Germinal center (tissue), 1 donor: ENCODE measurements at places on chromosomes 12 and 14.

- no peak for DNase-seq
Observed at GRCh38 chr14:94961386-94962165, 191.7 kb upstream of the GSC start.

DNA sequence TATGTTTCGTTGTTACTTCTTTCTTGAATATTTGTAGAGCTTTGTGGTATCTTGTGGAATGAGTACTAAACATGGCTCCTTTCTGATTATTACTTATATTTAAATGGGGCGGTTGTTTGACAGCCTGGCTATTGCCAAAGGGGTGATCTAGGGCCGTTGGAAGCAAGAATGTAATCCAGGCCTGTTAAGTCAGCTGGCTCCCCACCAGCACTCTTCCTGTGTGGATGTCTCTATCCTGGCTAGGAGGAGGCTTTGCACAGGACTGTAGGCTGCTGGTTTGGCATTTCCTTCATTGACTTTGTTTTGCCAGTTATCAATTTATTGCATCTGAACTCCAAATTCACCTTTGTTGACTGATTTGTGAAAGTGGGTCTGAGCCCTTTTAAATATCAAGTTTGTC, 5.6 kb downstream of the FAM234B start:
- DNase-seq: no peak

DNA sequence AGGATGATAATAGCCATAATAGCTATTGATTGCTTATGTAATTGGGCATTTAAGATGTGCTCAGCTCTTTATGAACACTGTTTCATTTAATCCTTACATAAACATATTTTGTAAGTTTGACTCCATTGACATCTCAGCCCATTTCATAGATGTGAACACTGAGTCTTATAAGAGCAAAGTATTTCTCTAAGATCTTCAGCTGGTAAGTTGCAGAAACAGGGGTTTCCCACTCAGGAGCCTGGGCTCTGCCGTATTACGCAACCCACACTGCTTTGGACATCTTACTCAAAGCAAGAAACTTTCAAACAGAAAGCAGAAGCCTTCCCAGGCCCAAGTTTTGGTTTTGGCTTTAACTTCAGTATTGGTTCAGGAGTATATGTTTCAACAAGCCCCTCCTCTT, 705.1 kb downstream of the MED13L start:
- no peak for DNase-seq

- no peak for DNase-seq
Observed at GRCh38 chr12:18153826-18154225, 63.8 kb upstream of the RERGL start.

DNA sequence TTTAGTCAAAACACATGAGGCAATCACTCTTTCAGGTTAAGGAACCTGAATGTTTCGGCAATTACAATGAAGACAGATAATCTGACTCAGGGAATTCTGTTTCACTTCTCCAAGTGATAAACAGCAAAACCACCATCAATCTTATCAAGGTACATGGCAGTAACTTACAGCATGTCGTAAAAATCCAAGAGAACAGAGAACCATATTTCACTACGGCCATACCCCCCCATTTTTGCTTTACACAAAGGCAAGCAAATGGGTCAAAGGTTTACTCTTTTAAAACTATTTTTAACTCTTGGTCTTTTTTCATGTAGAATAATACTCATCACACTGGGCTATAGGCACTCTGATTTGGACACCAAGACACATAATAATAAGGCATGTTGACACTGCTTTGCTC, 102.4 kb downstream of the PPM1H start:
- DNase-seq: no peak

DNA sequence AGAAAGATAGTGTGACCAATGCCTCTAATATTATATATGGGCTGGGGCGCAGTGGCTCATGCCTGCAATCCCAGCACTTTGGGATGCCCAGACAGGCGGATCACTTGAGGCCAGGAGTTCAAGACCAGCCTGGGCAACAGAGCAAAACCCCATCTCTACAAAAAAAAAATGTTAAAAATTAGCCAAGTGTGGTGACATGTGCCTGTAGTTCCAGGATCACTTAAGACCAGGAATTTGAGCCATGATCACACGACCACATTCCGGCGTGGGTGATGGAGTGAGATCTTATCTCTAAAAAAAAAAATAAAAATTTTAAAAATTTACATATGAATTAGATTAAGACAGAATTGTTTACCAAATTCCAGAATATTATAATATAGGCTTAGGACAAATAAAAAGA, 12.0 kb downstream of the TM7SF3 start:
- DNase-seq: no peak

GRCh38 chr14:70622111-70622712, 19.5 kb upstream of the TTC9 start:
- peak; percentile 61 for DNase-seq

GRCh38 chr14:39474416-39474911, 42.2 kb upstream of the FBXO33 start:
- no peak for DNase-seq

DNA sequence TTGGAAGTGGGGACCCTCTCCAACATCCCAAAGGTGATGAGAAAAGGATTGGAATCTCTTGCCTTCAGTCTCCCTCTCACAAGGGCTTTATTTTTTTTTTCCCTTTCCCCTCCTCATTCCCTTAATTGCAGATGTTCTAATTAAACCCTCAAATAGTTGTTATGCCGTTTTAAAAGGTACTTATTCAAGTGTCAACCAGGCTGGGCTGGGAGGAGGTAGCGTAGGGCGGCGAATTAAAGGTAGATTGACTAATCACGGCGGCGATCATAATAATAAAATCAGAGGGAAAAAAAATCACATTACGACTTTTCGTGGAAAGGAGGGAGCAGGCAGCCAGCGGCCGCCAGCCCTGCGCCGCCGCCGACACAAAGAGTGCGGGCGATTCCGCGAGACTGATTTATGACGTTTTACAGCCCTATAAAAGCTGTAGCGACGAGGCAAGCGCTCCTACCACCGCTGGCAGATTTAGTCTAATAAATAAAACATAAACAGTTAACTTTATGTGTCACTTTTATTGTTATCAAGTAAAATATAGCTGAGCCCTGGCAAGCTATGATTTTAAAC, 1.7 kb upstream of the HOXC4 start:
- no peak for DNase-seq

DNA sequence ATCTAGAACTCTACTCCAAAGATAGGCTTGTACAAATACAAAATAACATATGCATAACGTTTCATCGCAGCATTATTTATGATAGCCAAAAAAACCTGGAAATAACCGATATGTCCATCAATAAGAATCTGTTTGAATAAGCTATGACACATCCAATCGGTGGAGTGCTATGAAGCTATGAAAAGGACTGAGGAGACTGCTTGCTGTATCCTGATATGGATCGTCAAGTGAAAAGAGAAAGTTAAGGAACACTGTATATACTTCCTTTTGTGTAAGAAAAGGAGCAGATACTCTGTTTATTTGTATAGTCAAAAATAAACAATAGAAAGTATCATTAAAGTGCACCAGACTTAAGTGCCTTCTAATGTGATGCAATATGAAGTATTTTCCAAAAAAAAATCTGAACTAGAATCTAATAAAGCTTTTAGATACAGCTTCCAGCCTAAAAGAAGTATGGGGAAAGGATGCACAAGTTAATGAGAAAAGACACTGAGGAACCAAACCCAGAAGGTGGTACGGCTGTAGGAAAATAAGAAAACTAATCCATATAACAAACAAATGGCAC, 645 bp upstream of the KLHDC1 start:
- no peak for DNase-seq

DNA sequence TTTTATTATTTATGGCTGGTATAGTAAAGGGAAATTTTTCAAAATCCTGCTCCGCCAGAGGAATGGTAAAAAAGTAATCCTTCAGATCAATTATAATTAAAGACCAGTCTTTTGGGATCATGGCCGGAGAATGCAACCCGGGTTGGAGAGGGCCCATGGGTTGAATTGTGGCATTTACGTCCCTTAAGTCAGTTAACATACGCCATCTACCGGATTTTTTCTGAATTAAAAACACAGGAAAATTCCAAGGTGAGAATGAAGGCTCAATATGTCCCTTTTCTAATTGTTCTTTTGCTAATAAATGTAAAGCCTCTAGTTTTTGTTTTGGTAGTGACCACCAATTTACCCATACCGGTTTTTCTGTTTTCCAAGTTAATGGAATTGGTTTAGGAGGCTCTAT, 602.8 kb downstream of the ALG10 start:
- DNase-seq: no peak

DNA sequence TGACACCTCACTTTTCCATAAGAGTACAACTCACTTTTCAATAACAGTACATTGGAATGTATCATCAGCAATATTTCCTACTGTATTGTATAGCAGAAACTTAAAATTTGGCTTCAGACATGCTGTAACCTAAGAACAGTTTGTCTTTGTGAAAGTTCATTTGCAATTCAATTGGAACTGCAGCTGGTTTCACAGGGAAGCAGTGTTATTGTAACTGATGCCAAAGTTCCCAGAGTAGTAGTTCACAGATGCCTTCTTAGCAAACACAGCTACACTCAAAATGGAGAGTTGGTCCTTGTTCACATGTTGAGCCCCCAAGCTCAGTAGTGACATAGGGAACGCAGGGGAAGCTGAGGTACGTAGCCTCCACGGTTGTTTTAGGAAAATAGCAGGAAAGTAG, 23.3 kb downstream of the PPP1R36 start:
- DNase-seq: no peak

DNA sequence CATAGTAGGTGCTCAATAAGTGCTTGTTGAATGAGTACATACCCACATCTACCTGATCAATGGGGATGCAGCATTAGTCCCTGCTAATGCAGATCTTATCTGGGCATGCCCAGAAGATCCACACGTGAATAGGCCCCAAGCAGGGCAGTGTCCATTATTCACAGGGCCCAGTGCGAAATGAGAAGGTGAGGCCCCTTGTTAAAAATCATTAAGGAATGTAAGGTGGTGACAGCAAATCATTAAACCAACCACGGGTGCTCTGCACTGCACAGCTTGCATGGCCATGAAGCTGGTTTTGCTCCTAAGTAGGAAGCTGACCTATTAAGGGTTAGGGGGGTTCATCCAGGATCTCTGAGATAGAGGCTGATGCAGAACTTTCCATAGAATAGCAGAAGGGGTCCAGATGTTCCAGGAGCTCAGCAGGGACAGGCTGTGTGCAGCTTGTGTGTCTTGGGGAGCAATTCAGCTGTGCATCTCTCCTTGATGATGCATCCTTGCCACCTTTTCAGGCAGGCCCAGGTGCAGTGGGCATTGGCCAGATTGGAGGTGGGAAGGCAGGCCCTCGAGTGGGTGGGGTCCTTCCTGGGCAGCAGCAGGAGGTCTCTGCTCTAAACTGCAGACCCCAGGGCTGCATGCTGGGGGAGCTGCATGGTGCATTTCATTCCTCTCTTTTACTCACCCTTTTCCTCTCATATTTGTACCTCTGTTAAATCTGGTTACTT, 231.3 kb upstream of the PWP1 start:
- DNase-seq: no peak

DNA sequence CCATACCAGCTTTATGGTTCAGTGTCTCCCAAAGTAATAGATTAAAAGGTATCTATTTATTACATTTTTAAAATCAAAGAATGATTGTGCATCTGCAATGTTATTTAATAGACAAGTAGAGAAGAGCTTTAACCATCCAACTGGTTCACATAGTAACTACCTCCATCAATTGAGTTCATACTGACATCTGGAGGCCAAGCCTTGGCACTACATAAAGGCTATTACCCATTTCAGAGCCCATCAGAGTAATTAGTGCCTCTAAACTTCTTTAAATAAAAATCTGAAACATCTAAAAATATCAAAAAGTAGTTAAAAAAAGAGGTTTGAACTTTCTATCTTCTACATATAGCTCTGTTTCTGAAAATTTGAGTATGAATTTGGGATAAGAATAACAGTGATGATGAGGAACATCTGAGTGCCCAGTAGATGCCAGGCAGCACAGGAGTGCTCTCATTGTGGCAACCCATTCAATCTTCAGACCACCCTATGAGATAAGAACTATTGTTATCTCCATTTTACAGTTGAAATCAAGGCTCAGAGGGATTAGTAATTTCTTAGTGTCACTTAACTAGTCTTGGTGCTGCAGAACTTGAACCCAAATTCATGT, 132.9 kb upstream of the DAAM1 start:
- peak; percentile 45 for DNase-seq

GRCh38 chr14:105437723-105438500, 18.3 kb downstream of the MTA1 start:
- no peak for DNase-seq

DNA sequence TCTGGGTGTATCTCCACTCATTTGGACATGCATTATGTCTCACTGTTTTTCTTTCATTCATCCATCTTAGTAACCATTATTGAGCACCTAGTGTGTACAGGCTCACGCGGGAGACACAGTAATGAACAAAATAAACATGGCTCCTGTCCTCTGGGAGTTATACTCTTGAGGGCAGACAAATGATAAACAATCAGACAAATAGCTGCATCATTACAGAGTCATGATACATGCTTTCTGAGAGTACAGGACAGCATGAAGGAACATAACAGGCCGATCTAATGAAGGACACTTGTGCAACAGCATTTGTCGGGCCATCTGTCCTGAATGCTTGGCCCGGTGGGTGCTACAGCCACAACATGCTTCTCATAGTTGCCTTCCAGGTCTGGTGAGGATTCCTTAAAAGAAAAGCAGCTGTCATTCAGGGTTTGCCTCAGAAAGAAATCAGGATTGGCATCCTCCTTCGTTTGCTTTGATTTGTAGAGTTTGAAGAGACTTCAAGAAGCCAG, 77.2 kb upstream of the EGLN3 start:
- no peak for DNase-seq

GRCh38 chr12:91103101-91103500, 8.2 kb downstream of the LUM start:
- no peak for DNase-seq

DNA sequence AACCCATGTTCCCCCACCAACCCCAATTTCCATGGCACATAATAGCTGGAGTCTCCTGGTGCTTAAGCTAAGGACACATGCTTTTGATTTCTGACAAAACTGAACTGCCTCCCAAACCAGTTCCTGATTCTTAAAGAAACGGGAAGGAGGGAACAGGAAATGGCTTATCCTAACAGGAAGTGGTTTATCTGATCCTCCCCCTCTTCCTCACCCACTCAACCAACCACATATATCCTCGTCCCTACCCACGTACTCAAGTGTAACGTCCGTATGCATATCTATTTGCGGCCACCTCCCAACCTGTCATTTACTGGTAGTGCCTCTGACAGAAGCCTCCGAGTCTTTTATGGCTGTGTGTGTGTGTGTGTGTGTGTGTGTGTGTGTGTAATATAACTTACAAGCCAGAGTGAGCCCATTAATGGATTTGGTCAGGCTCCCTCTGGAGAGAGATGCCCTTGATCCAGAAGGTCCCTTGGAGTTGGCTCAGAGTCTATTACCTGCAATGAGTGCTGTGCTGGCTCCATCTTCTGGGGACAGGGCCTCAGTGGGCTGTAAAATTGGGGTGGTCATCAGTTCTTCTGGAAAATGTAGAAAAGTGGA, 7.7 kb downstream of the DAZAP2 start:
- DNase-seq: no peak

DNA sequence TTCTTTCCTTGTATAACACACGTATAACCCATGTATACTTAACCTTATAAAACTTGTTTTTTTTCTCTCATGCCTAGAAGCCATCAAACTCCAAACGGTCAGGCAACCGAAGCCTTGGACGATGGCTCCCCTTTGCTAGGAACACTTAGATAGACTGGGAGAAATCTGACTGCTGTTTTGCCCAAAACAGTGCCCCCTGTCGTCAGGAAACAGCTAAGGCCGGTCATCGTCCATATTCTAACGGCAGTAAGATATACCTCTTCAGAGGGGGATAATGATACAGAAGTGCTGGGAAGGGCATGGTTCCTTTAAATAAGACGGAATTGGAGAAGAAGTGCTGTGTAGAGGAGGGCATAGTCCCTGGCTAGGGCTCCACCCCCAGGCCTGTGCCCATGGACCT, 130.5 kb downstream of the SLC41A2 start:
- DNase-seq: no peak
